ENCODE measurements at places on chromosomes 5 and 9.

GRCh38 chr5:27038476-27038875, at the start of gene CDH9:
Gene CDH9, minus strand, starts transcription at chr5:27038586. Its CDS starts 50,253 bp downstream, at chr5:26988333.
- no peak for DNase-seq

- no peak for DNase-seq
These were observed 15.6 kb upstream of the IL12B start for GRCh38 chr5:159345861-159346260.

DNA sequence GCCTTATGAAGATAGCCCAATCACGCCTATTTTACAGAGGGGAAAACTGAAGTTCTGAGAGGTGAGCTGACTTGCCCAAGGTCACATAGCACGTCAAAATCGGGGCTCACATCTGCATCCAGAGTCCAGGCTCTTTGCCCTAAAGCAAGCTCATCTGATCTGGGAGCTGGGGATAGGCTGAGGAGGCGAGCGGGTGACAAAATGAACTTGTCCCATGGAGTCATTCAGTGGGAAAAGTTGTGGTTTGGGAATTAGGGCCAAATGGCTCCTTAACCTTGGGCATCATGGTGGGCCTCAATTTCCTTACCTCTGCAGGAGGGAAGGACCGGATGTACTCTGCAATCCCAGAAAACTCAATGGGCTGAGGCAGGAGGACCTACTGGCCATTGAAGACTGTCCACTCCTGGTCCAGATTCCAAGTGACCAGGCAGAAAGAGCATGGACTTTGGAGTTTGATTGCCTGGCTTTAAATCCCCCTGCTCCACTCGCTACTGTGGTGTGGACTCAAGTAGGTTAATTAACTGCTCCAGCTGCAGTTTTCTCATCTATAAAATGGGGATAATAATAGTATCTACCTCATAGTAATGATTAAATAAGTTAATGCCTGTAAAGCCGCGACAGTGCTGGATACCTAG, 160.4 kb downstream of the RGS3 start:
- no peak for DNase-seq

- no peak for DNase-seq
These were observed 5.5 kb upstream of the DPM2 start for GRCh38 chr9:127943011-127943662.

- no peak for DNase-seq
These were observed 131.9 kb upstream of the POU5F2 start for GRCh38 chr5:93873211-93873736.

GRCh38 chr5:90909940-90910339, 351.3 kb downstream of the ADGRV1 start:
- no peak for DNase-seq

DNA sequence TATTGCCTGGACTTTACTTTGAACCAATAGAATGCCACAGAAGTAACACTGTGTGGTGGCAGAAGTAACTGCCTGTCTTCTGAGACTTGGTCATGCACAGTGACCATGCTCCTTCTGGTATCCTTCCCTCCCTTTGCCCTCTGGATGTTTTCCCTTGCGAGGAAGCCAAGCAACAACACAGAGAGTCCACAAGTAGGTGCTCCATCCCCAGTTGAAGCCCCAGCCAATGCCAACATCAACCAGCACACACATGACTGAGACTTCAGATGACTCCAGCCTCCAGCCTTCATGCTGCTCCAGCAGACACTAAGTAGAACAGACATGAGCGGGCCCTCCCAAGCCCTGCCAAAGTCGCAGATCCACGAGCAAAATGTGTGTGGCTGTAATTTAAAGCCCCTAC, 129.6 kb downstream of the EPB41L4A start:
- no peak for DNase-seq

- no peak for DNase-seq
These were observed 48.9 kb downstream of the AUH start for GRCh38 chr9:91312717-91313325.

DNA sequence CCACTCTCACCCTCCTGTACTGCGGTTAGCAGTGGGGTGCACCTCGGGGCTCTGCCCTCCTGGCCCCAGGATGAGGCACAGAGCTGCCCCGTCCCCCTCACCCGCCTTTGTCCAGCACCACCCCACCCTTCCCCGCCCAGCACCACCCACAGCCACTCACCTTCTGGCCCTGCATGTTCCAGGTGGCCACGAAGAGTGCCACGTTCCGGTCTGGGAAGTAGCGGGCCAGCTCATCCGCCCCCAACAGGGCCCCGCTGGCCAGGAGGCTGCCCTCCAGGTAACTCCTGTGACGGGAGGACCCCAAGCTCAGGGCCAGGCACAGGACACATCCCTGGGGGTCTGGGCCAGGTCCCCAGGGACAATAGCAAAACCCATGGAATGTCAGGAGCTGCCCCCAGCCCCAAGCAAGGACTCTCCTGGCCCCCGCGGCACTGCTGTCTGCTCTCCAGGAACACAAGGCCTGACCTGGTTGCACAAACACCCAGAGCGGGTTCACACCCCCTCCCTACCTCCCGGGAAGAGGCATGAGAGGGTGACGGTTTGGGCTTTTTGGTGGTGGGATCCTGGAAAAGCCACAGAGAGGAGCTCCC, 5.0 kb downstream of the INPP5E start:
- no peak for DNase-seq

DNA sequence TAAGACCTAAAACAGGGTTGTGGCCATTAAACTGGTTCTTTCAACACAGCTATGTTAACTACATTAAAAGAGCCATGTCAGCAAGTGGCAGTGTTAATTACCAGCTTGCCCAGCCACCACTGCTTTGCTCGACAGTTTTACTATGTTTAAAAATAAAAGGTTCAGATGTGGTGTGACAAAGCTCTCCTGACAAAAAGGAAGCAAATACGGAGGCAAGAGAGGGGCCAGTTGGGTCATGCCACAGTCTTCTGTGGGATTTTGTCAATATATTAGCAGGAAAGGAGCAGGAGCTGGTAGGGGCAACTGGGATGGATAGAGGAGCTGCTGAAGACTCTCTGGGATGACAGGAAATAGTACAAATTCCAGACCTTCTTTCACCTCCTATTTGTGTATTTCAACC, 113.5 kb upstream of the PCA3 start:
- DNase-seq = no peak

DNA sequence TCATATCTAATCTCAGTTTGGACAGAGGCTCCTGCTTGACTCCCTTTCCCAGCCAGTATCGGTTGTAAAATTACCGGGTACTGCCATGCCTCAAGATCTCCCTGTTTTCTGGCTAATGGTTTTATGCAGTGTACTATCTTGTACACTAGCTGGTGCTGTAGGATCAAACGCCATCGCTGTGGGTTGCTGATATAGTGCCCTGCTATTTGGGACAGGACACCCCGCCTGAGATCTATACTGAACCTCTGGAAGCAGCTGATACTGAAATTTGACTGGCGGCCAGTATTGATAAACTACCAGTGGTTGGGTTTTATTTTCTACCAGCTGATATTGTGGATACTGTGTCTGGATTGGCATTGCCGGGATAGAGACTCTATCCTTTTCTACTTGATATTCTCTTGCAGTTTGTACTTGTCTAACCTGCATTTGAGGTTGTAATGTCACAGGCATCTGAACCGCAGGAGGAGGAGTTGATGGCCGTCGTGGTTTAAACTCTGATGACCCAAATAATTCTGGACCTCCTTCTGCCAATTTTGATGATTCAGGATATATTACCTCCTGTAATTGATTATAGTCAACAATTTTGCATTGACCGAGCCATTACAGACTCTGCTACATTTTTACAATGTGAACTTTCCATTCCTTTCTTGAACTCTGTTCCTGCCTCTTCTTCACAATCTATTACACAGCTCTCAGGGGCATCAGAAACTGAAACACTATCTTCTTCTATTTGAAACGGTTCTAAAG, 112.5 kb upstream of the LARP1 start:
- DNase-seq = no peak

- DNase-seq = no peak
These were observed 7.2 kb upstream of the DNAJB5 start for GRCh38 chr9:34982361-34982760.

GRCh38 chr5:77182367-77182766, 28.1 kb upstream of the PDE8B start:
- DNase-seq = no peak

- no peak for DNase-seq
These were observed 113.2 kb downstream of the JAKMIP2 start for GRCh38 chr5:147669169-147669869.

- DNase-seq = no peak
These were observed at the start of gene PRRT1B for GRCh38 chr9:131545003-131545785. Gene PRRT1B, plus strand, starts transcription at chr9:131545523. Its CDS starts 93 bp downstream, at chr9:131545616.

DNA sequence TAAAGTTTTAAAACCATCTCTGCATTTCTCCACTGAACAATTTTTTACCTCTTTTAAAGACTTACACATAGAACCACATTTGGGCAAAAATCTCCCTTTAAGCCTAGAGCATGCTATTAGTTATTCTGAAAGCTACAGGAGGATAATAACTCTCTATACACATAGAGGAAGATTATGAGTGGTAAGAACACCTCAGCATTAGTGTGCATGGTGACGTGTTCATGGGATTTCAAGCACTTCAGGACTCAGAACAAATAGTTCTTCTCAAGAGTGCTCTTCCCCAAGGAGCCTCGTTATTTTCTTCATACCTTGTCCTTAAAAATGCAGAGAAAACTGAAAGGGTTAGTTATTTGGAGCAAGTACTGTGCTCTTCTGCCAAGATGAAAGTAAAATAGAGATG, 256.9 kb upstream of the TUSC1 start:
- DNase-seq = no peak

- DNase-seq = no peak
These were observed 378.8 kb upstream of the TLE4 start for GRCh38 chr9:79193001-79193400.

- no peak for DNase-seq
These were observed 71.5 kb downstream of the MRPS27 start for GRCh38 chr5:72248410-72248981.

GRCh38 chr9:122051351-122052321, 41.5 kb downstream of the TTLL11 start:
- DNase-seq = peak; percentile 23

DNA sequence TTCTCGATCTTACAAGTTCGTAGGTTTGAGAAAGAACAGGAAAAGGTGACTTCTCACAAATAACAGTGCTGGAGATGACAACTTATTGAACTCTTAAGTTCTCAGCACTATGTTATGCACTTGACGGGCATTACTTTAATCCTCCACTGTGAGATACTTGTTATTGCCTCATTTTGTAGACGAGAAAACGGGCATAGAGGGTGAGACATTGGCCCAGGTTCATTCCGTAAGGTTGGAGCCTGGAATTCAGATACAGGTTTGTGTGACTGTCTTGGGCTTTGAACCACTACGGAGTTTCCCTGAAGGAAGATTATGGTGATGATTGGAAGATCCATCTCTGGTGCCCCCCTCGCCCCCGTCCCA, 657 bp downstream of the MAT2B start:
- DNase-seq = no peak

DNA sequence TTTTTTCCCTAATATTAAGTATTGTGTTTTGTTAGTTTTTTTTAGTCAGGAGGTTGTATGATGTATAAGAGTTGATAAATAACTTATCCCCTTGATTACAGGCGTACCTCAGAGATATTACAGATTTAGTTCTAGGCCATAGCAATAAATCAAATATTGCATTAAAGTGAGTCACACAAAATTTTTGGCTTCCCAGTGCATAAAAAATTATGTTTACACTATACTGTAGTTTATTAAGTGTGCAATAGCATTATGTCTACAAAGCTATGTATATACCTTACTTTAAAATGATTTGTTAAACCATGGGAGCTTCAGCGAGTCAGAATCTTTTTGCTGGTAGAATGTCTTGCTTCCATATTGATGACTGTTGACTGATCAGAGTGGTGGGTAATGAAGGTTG, 1180.6 kb upstream of the CDH18 start:
- no peak for DNase-seq

- no peak for DNase-seq
These were observed 24.4 kb upstream of the GPR151 start for GRCh38 chr5:146540414-146540813.

DNA sequence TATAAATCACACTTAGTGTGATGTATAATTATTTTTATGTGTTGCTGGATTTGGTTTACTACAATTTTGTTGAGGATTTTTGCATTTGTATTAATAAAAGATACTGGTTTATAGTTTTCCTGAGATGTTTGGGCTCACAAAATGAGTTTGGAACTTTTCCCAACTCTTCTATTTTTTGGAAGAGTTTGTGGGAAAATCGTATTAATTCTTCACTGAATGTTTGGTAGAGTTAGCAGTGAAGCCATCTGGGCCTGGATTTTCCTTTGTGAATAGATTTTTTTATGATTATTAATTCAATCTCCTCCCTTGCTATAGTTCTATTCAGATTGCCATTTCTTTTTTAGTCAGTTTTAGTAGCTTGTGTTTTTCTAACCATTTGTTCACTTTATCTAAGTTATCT, 201.7 kb upstream of the NFIL3 start:
- DNase-seq = no peak

DNA sequence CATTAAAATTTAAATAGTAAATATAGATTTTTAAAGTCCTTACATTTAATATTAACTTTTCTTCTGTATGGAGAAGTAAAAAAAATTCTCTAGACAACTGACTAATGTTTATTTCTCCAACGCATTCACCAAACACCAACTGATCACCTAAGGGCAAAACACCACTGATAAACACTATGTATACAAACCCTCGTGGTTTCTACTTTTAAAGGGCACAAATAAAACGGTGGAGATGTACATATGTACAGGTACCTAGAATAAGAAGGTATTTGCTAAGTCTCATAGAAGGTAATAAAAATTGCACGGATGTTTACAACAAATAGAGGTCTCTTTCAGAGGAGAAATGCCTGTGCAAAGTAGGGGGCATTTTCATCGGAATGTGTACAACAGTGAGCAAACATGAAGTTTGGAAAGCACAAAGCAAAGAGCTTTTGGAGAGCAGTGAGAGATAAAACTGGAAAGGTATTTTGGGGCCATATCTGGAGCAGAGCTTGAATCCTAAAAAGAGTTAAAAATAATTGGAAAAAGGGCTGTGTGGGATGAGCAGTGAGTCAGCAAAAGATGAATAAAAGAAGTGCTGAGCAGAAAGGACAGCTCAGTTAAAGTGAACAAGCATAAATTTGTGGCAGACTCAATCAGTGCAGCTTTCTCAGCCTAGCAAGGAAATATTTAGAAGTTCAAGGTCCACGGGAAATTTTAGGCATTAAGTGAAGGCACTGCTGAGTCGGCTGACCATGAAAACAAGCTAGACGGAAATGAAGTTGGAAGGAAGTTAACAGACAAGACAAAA, 160.0 kb downstream of the TMEM161B start:
- no peak for DNase-seq

DNA sequence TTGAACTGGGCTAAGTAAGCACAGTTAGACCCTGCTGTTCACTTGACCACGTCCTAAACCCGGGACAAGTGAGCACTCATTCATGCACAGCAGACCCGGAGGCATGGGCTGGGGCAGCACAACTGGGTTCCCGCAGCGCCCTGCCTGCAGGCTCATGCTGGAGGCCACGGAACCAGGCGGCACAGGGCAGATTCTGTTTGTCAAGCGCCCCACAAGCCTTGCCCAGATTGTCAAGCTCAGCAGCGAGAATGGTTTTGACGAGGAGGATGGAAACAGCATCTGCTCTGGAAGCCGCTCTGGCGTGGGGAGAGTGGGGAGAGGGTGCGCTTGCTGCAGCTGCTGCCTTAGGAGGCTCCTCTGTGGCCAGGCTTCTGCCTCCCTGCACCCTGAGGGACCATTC, 32.7 kb downstream of the PRRT1B start:
- no peak for DNase-seq

Data from GM13977 (cell line).